CMK (cell line): ENCODE measurements at places on chromosomes 1 and 21.

DNA sequence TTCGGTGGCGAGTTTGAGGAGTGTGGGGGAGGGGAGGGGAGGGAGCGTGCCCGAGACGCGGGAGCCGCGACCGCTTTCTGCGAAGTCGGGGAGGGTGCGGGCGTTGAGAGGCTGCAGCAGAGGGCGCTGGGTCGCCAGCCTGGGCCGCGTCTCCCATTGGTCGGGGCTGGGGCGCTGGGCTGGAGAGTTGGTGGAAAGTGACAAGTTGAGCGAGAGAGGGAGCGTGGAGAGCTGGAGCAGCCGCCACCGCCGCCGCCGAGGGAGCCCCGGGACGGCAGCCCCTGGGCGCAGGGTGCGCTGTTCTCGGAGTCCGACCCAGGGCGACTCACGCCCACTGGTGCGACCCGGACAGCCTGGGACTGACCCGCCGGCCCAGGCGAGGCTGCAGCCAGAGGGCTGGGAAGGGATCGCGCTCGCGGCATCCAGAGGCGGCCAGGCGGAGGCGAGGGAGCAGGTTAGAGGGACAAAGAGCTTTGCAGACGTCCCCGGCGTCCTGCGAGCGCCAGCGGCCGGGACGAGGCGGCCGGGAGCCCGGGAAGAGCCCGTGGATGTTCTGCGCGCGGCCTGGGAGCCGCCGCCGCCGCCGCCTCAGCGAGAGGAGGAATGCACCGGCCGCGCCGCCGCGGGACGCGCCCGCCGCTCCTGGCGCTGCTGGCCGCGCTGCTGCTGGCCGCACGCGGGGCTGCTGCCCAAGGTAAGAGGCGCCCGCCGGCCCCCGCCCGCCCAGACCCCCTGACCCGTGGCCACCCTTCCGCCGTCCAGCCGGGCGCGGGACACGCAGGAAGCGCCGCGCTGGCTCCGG is at the start of gene ROR1:
Gene ROR1 (plus strand): TSS at position 203 of the 802 bp plus-strand sequence.
- no peak for DNase-seq

DNA sequence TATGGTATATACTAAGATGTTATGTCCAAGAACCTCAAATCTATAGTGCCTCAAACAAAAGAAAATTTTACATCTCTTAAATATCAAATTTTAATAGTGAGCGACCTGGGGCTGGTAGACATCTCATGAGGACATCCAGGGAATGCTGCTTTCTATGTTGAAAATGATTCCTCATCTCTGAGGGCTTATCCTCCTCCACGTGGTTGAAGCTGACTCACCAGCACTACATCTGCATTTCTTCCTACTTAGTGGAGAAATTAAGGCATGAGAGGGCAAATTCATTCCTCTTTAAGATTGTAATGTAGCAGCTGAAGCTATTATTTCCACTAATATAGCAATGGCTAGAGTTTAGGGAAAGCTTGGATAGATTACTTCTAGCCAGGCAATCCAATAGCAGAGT is 529.5 kb downstream of the COL11A1 start:
- no peak for DNase-seq

DNA sequence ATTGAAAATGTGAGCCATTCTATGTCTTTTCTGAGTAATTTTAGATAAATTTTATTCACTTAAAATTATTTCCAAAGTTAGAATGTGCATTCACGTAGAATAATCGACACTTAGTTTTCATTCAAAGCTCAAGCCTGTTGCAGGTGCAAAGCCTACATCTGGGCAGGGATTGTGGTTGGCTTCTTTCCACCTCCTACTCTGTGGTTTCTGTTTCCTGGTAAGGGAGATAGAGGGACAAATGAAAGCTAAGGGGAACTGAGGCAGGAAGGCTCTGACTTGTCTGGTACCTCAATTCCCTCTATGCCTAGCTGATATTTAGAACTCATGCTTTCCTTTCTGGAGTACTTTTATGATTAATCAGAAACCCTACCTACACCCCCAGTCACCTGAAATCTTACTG is 251.2 kb upstream of the DPYD start:
- DNase-seq: no peak

GRCh38 chr1:214499732-214500131 is 51.7 kb downstream of the PTPN14 start:
- no peak for DNase-seq

DNA sequence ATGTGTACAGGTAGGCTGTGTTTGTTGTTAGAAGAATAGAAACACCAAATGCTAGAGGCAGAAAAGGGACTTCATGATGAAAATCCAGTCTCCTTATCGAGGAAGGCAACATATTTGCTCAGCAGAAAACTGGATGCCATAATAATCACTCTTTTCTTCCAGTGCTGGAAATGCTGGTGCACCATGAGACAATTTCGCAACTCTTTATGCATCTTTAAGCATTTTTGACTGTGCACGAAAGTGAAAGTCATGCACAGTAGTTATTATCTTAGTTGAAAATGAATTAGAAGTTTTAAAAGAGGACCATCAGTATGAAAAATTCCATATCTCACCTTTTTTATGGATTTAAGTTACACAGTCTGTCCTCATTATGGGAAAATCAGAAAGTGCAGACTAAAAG is 29.1 kb downstream of the SMYD2 start:
- no peak for DNase-seq

- no peak for DNase-seq
Measured at GRCh38 chr1:46335081-46335480, 5.5 kb upstream of the NSUN4 start.

GRCh38 chr1:118841521-118841920 is 146.6 kb downstream of the TBX15 start:
- DNase-seq: no peak

- DNase-seq: no peak
Measured at GRCh38 chr21:42109873-42110525, 38.9 kb downstream of the UMODL1 start.

DNA sequence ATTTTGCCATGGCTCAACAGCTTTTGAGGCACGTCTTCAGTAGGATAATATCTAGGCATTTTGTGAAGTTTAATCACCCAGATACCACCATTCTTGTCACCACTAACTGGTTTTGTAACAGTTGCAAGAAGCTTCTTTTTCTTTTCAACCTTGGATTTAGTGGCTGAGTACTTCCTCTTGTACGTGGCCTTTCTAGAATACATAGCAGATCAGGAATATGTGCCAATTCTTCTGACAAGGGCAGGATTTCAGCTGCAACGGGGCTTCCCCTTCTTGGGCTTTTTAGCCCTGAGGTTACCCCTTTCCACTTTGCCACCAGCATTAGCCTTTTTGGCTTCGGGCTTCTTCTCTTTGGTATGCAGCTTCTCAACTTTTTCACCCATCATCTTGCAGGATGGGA is 79.3 kb upstream of the WARS2 start:
- DNase-seq: no peak

DNA sequence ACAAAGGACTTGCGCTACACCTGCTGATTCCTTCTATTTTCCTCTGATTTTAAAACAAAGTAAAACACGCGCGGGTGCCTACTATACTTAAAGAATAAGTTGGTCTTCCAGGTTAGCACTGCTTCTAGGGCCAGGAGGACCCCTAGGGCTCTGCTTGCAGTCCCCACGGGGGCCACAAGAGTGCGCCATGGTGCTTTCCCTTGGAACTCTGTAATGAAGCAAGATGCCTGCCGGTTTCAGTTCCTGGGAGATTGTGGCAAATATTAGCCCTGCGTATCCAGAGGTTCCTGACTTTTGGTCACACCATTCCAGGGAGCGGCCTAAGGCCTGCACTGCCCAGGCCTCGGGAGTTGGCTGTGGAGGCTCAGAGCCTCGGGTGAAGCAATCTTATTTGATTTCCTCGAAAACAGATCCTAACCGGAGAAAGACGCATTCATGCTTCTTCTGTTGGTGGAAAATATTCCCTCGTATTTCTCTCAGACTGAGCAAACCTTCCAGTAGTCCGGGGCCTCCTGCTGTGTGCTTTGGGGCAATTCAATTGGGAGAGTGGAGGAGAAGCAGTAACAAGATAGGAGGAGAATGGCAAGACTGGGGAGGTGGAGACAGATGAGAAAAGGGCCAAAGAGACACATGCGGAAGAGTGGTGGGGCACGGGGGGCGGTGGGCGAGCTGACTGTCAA is 25.3 kb downstream of the ADAM30 start:
- DNase-seq: peak; percentile 50

DNA sequence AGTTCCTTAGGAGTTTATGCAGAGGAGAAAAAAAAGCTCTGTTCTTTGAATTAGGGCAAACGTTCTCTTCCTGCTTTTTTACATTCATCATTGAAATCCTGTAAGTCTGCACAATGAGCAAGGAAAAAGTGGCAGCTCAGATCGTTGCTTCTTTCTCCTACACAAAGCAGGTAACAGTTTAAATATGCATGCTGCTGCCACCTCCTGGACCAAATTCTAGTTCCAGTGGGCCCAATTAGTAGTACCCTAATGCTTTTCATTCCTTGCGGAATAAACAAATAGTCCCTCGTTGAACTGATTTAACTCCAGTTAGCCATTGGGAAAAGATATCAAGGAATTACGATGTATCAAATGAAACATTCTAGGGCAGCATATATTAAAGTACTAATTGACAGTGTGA is 20.1 kb downstream of the YTHDF2 start:
- DNase-seq: no peak

DNA sequence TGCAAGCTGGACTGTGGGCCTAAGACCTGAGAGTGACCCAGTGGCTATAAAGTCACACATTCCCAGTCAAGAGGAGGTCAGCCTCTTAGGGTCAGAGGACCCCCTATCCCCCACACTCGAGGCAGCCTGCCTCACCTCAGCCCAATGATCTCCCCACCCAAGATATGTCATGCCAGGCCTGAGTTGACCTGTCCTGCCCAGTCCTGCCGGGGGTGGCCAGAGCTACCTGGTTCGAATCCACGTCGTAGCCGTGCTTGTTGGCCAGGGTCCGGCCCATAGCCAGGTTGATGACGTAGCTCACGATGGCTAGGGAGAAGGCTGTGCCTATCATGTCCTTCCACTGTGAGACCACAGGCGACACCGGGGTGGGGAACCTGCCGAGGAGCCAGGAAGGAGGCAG is 15.6 kb downstream of the SLC26A9 start:
- DNase-seq: no peak

DNA sequence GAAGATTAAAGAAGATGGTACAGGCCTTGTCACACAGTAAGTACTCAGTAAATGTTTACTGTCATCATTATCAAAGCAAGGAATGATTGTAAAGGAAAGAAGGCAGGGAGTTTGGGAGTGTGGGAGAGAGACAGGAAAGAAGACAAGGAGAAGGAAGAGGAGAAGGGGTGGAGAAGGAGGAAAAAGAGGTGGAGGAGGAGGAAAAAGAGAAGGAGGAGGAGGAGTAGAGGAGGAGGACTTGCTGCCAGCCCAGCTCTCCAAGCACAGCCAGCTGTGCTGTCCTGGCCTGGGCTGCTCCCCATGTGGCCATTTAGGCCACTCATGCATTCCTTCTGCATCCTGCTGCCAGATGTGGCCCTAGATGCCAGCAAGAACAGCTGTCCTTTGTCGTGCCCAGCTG is 7.5 kb upstream of the DISP3 start:
- DNase-seq: no peak

GRCh38 chr1:154499446-154499845 is 2.6 kb upstream of the TDRD10 start:
- no peak for DNase-seq

DNA sequence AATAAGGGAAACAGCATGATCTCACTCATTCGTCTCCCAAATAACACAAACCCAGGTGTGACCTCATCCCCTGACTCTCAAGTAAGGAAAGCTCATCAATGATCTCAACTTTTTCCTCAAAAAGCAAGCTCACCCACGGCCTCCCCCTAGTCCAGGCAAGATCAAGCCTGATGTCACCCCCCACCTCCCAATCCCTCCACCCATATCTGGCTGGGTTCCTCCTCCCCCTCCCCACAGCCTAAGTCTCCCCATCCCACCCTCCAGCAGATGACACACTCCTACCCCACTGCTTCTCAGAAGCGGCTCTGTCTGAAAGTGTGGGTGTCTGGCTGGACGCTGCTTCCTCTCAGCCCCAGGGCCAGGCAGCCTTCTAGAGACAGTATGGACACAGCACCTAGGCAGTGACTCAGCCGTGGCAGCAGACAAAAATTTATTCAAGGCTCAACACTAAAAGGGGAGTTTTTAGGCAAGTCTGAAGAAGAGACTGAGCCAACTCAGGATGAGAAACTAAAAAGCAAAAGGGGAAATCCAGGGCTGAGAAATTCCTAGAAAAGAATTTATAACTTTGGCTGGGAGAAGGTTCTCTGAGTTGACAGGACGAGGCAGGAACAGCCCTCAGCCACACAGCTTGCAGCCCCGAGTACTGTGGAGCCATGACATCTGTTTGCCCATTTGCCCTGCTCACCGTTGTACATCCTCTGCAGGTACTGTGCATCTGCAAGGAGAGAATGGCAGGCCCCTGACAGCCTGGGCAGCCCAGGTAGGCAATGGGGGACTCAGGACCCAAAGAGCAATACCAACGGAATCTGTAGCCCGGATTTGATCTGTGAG is 81.6 kb upstream of the LRRC8D start:
- DNase-seq: no peak
